ENCODE measurements at places on chromosomes 16 and 17.

- no peak for DNase-seq
Observed at GRCh38 chr16:57186872-57187854, 1.0 kb downstream of the RSPRY1 start.

DNA sequence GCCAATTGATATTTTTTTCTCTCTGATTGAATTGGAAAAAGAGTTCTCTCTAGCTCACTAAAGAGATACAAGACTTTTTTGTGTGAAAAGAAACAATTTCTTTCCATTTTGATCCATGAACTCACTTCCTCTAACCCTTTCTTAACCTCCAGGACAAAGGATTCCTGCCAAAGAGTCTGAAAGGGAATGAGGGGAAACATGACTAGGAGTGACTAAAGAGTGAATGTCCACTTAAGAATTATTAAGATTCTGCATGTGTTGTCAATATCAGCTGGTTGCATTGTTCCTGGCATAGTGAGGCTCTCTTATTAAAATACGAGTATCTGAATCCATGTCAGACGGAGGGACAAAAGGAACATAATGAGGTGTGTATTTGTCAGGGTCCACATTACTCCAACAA is 344.7 kb downstream of the GRIN2A start:
- DNase-seq: no peak

DNA sequence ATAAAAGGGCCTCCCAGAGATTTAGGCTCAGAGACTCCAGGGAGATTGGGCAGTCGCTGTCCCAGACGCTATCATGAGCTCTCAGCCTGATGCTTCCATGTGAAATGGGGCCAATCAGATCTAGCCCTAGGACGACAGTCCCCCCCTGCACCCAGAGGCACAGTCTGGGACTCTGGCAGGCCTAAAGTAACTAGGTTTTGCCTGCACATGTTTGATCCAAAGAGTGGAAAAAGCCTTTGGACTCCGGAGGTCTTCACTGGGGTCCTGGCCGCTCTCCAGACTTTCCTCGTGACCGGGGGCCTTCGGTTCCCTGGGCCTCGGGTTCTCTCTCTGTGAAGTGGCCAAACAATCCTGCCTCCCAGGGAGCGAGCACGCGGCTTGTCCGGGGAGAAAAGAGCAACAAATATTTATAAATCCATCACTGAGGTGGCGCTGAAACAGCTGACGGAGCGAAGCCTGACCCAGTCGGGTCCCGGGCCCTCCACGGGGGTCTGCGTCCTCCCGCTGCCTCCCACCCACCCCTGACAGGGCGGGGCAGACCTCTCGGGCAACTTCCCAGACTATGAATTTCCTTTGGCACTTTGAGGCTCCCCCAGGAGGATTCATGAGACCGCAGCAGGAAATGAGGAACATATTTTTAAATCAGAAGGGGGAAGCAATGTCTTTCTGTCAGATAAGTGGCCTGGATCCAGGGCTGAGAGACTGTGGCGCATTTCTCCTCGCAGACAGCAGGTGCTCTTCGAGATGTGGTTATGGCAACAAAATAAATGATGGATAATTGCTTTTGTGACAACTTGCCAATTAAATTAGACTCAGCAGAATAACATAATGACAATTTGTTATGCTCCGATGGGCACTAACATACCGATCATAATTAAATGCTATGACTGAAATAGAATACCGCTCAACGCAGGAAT is 38.9 kb downstream of the MRPS23 start:
- DNase-seq: no peak

GRCh38 chr17:12041312-12041711 is 20.6 kb downstream of the MAP2K4 start:
- no peak for DNase-seq

- DNase-seq: no peak
Observed at GRCh38 chr17:37818689-37819088, 73.8 kb upstream of the HNF1B start.

DNA sequence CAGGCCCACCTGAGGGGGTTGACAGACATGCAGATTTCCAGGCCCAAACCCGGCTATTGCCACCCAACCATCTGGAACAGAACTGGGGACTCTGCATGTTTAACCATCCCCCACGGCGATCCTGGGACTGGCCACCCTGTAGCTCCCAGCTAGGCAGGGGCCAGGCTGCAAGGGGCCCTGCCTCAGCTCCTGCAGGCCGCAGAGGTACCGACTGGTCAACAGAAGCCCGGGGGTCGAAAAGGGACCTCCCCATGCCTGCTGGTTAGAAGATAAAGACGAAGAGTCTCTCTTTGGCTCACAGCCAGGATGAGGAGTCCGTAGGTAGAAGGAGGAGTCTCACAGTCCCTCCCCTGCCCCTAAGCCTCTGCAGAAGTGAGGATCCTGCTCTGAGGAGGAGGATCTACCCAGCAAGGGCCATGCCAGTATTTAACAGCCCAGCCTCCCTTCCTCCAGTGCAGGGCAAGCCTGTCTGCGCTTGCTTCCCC is 223.4 kb upstream of the TNRC6C start:
- DNase-seq: no peak

DNA sequence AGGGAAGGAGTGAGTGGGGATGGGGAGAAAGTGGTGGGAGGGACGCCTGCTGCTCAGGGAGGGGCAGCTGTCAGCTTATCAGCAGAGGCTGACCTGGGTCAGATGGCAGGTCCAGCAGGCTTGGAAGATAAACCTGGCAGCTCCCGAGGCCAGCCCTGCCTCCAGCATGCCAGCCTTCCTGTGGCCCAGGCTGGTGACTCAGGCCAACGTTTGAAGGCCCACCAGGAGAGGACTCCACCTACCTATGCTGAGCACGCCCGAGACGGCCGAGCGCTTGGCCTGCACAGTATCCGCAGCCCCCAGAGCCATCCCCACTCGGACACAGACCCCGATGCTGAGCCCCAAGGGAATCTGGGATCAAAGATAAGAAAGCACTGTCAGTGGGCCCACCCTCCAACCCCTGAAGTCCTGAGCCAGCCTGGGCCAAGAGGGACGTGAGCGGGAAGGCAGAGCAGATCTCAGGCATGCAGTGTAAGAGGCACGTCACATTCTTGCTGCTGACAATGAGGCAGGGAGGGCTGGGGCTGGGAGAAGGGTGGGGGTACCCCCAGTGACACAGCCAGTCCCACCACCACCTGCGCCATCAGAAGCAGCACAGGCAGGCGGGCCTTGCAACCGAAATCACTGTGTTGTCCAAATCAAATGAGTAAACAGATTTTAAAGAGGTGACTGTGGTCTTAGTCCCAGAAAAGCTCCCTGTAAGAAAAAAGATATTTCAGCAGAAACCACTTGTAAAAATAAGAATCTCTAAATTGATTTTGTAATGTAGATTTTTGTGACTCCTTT is 12.4 kb downstream of the SLC47A2 start:
- DNase-seq: no peak

GRCh38 chr16:31200821-31201568 is 1.6 kb downstream of the PYCARD start:
- no peak for DNase-seq

DNA sequence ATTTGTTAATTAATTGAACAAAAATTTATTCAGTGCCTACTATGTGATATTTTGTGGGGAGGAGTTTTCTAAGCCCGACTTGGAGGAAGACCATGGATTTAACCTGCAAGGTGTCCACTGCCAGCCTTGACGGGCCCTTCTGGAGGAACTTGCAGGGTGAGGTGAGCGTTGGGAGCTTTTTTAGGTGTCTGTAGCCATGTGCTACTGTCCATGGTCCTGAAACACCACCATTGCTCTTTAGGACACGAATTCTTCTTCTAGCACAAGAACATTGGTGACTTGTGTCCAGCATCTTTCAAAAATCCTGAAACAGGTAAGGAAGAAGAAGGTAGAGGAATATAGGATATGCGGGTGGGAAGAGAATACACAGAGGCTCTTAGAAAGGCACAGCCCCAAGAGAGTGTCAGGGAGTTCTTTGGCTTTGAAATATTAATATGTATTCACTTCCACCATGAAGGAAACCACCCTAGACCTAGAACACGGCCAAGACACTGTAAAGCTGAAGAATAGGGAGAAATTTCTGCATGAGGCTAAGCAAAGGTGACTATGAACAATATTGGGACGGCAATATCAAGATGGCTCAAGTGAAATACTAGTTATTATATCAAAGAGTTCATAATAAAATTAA is 27.9 kb upstream of the OR4D1 start:
- DNase-seq: peak; percentile 9

GRCh38 chr16:67734731-67735201 is 15.7 kb upstream of the GFOD2 start:
- no peak for DNase-seq

DNA sequence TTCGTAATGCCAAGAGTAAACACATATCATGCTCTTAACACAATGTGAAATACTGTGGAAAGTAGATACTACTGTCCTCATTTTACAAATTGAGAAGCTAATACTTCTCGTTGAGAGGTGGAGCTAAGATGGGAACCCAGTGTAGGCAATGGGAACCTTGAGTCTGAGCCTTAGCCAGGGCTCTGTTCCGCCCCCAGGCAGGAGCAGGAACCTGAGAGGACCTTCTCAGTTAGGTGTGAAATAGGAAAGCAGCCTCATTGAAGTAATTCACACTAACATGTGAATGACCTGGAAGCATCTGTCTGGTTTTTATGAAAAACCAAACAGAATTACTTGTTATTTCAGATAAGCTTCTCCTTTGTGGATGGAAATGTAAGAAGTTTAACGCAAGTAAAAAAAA is 62.6 kb upstream of the RBFOX1 start:
- no peak for DNase-seq

- DNase-seq: no peak
Observed at GRCh38 chr17:57911834-57912673, 43.2 kb downstream of the CUEDC1 start.

DNA sequence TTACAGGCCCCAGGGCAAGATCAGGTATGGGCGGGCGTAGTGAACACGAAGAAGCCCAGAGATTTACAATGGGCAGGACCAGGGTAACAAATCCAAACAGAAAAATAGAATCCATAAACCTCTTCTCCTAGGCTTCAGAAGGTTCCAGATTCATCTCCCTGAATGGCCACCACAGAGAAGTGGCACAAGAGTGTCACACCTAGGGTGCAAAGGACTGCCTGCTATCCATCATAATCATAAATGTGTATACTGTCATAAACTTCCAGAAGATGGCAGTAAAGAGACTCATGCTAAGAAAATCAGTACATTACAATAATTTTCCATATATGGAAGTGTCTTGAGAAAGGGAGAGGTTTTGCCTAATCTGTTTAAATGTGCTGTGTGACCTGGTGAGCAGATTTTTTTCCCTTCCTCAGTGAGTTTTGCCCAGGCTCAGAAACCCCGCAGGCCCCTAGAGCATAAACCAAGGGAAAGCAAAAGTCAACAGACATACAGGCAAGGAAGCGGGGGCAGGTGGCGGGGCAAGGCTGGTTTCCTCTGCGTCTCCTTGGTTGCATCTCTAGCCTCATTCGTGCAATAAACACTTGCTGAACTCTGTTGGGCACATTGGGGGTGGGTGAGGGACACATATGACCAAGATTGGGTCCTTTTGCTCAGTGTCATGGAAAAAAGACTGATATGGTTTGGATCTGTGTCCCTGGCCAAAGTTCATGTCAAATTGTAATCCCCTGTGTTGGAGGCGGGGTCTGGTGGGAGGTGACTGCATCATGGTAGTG is 92.0 kb upstream of the CDH5 start:
- DNase-seq: no peak

GRCh38 chr16:82876951-82877350 is 250.2 kb downstream of the CDH13 start:
- no peak for DNase-seq

DNA sequence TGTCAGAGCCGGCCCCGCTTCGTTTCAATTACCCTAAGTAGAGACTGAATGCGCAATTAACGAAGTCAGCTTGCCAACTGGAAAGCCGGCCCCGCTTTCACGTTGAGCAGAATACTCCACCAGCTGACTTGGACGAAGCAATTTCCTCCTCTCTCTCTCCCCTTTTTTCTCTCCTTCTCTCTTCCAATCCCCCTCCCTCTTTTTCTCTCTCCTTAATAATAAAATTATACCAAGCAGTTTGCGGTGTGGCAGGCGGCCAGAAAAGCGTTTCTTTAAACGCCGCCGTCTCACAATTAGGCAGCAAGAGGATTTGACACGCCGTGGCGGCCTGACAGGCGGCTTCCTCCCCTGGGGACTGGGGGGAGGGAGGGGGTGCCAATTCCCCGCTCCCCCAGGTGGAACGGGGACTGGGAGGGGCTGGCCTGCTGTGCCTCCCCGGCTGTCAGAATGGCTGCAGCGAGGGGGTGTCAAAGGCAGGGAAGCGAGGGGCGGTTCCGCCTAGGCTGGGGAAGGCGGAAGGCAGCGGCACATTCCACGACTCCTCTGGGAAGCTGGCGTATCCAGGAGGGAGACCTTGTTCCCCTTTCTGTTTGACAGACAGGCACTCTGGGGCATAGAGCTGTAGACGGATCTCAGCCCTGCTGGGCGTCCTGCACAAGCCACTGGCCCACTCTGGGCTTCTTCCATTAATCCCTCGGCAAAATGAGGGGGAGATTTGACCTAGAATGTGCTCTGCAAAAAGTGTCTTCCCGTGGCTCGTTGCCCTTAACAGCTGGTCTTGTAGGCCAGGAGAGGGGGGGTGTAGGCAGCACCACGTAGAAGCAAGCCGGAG is 52.7 kb downstream of the SREBF1 start:
- no peak for DNase-seq

- no peak for DNase-seq
Observed at GRCh38 chr16:88309908-88310265, 72.9 kb upstream of the ZNF469 start.

DNA sequence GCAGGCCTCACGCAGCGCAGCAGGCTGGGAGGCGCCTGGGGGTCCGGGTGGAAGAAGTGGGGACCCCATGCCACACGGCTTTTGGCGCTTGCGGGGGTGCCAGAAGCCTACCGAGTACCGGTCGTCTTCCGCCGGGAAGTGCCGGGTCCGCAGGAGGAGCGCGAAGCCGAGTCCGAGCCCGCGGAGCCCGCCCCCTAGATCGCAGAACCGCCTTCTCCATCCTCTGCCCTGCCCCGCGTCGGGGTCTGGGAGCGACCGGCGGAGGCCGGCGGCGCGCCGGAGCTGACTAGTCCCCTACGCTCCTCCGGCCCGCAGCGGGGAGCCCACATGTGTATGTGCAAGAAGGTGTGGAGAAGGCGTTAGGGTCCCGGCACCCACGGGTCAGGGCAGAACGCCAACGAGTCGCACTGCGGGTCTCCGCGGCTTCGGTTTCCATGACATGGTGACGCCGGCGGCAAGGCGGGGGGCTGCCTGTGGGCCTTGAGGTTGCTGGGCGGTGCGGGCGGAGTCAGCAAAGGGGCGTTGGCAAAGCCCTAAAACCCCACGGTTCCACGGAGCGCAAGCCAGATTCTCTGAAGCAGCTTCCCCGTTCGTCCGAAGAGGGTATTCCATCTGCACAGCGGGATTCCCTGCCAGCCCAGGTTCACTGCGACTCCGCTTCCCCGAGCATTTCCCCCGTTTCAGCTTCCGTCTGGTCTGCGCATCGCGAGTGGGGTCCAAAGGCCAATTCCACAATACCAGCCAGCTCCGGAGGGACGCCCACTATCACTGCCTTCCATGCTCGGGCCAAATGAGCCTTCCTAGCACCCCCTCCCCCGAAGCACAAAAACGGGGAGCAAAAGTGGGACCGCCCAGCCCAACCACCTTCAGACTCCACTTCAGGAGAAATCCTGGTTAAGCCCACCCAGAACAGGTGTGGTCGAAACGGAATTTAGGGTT is 2.3 kb upstream of the LHX1 start:
- DNase-seq: no peak

- DNase-seq: no peak
Observed at GRCh38 chr17:67316781-67317180, 49.6 kb downstream of the PSMD12 start.

GRCh38 chr17:8463099-8463498 is 27.4 kb downstream of the NDEL1 start:
- DNase-seq: no peak

- DNase-seq: peak; percentile 64
Observed at GRCh38 chr17:75827308-75828075, 16.7 kb downstream of the UNC13D start.

- DNase-seq: no peak
Observed at GRCh38 chr17:67974598-67975066, 21.6 kb downstream of the C17orf58 start.
